ENCODE measurements at places on chromosomes 12 and 14. TPM values are rescaled to one million over a fixed set of nuclear protein-coding genes. Genes with fewer than 3 reads are reported as not detected.

DNA sequence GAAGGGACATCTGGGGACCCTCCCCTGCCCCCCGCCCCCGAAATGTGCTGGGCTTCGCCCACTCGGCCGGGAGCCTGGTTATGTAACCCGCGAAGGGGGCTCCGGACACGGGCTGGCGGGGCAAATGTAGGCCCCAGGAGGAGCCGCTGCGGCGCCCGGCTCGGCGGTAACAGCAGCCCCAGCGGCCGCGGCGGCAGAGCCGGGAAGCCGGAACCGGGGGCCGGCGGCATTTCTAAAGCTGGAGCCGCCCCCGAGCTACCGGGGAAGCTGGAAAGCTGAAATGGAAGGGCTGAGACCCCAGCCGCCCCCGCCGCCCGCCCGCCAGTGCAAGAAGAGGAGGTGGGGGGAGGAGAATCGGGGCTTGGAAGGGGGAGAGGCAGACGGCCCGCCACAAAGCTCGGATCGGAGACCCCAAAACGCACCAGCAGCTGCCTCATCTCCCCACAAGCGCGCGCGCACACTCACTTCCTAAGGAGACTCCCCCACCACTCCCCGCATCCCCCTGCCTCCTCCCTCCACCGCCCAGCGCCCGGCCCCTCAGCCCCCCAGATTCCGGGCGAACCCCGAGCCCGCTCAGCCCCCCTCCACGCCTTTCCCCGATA, 1.5 kb downstream of the KDM2B start:
- H3K4me3 ChIP-seq, result peak overlapping the region; percentile 61
- H3K27ac ChIP-seq, result peak overlapping the region; percentile 90
- H3K36me3 ChIP-seq, result no peaks in the 10 kb centered on the region

DNA sequence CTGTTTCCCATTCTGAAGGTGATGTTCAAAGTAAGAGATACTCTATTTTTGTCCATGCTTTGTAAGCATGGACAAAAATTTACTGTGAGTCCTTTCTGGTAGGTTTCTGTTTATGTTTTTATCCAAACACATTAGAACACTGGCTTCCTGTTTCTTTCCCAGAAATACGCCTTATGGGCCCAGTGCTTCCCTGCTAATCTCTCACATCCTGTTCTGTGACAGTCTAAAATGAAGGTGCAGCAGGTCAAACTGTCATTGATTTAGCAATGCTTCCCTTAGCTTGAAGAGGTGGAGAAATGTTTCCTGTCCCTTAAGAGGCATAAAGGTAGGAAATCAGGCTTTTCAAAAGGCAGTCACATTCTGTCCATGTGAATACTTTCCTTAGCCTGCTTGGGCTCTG, 305.6 kb downstream of the RPS29 start:
- H3K36me3 ChIP-seq, result no peaks in the 10 kb centered on the region
- H3K27ac ChIP-seq, result no peak overlapping the region
- H3K27me3 ChIP-seq, result no peaks in the 10 kb centered on the region
- no peak for DNase-seq

WNT5B gene
- total RNA-seq, result 0.80 TPM

GRCh38 chr14:94689218-94689984, 77.2 kb downstream of the SERPINA3 start:
- H3K27ac ChIP-seq, result no peak overlapping the region
- H3K27me3 ChIP-seq, result peaks cover 9% of the 10 kb centered on the region
- H3K4me1 ChIP-seq, result no peaks in the 10 kb centered on the region
- DNase-seq, result peak; percentile 50
- H3K36me3 ChIP-seq, result no peaks in the 10 kb centered on the region

ZFHX2 gene
- 0.41 TPM for total RNA-seq

GRCh38 chr12:71892059-71892458, 46.6 kb upstream of the TPH2 start:
- no peak for DNase-seq
- peaks cover 27% of the 10 kb centered on the region for H3K36me3 ChIP-seq
- no peaks in the 10 kb centered on the region for H3K4me1 ChIP-seq
- no peak overlapping the region for H3K27ac ChIP-seq
- H3K27me3 ChIP-seq, result no peaks in the 10 kb centered on the region

MMP17 gene
- 5.7 TPM for total RNA-seq

Measured in transverse colon (tissue), 4 donors.